ENCODE measurements at places on chromosomes 13 and 19. TPM values are rescaled to one million over a fixed set of nuclear protein-coding genes. Genes with fewer than 3 reads are reported as not detected.

Gene CCL25
- not detected for total RNA-seq

Gene CYP2S1
- 1.4 TPM for total RNA-seq

Gene NCAN
- not detected for total RNA-seq

DNA sequence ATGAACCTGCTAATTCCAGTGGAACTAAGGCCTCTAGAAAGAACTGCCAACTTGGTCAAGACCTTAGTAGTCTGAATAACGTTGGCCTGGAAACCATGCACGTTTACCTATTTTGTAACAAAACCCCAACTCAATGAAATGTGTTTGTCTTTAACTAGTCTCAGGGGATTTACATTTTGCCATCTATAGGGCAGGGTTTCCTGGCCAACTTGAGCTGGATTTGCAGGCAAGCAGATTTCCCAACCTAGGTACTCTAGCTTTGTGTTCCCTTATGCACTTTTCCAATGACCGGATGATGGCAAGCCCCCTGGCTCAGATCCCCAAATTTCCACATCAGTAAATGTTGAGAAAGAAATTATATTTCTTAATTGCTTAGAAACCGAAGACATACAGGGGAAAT lies 114.5 kb downstream of the IRS2 start:
- no peak for DNase-seq

DNA sequence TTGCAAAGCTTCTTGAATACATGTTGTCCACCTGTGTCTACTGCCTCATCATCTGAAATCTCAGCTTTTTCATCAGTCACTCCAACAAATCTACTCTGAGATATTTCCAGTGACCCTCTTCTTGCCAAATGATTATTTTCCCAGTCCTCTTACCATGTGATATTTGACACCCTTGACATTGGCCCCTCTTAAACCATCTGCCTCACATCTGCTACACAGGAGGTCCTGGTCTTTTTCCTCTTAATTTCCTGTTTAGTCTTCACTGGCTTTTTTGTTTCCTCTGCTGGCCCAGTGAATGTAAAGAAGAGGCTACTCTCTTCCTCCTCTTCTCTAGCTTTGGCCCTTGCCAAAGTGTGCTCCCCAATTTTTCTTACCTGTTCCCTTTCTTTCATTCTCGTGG lies 218.7 kb downstream of the DNAJC15 start:
- DNase-seq: no peak

GRCh38 chr19:50000841-50001557 lies 24.2 kb downstream of the VRK3 start:
- DNase-seq: no peak

DNA sequence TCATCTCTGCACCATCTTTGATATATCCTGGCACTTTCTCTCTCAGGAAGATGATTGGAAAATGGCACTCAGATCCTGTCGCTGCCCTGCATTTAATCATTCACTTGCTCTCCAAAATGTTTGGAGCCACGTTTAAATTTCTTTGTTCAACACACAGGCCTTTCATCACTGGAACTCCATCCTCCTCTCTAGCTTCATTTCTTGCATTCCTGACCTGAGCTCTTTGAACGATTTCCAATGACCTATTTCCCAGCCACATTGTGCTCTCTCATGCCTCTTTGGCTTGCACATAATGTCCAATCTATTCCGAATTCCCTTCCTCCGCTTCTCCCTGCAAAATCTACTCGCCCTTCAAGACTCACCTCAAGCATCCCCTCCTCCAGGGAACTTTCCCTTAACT lies 287.4 kb upstream of the NBEA start:
- DNase-seq: no peak

GRCh38 chr19:10011974-10012373 lies 1.3 kb upstream of the RDH8 start:
- no peak for DNase-seq

DNA sequence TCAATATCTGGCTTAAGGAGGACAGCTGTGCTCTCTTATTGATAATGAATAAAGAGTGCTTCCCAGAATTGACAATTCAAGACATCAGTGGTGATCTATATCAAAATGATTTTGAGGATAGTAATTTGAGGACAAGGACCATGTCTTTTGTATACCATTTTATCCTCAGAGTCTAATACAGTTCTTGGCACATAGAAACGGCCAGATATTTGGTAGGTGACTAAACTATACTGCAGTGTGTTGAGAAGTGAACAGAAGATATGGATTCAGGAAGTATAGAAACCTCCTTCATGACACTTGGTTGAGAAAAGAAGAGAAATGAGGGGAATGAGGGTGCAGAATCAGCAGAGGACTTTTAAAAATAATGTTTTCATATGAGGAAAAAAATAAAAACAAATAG lies 16.1 kb upstream of the LMO7 start:
- no peak for DNase-seq

DNA sequence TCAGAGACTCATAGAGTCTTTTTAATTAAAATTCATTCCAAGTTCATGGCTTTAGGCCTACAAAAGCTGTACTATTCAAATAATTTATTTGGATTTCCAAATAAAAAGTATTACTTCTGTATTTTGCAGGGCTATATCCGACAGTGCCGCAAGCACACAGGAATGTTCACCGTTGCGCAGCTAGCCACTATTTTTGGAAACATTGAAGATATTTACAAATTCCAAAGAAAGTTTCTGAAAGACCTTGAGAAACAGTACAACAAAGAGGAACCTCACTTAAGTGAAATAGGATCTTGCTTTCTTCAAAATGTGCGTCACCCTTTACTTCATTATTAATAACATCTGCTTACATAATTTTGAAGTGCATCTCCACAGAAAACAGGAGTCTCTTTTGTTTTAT lies 20.5 kb upstream of the C1QTNF9 start:
- no peak for DNase-seq

DNA sequence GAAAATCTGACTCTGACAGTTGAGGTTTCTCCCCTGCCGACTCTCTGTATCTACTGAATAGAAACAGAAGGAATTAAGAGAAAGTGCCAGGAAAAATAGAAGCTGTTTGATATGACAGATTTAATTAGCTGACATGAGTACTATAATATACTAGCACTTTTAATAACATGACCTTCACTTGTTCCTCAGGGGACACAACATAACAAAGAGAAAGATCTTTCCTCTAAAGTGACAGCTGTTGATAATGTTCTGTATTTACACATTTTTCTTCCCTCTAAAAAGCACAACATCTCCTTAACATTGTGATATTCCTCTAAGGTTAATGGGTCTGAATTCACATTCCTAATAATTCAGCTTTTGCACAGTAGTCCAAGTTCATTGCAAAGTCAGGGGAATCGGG lies 1136.0 kb downstream of the PCDH17 start:
- no peak for DNase-seq

GRCh38 chr13:37682496-37682895 lies 83.9 kb upstream of the POSTN start:
- DNase-seq: no peak

DNA sequence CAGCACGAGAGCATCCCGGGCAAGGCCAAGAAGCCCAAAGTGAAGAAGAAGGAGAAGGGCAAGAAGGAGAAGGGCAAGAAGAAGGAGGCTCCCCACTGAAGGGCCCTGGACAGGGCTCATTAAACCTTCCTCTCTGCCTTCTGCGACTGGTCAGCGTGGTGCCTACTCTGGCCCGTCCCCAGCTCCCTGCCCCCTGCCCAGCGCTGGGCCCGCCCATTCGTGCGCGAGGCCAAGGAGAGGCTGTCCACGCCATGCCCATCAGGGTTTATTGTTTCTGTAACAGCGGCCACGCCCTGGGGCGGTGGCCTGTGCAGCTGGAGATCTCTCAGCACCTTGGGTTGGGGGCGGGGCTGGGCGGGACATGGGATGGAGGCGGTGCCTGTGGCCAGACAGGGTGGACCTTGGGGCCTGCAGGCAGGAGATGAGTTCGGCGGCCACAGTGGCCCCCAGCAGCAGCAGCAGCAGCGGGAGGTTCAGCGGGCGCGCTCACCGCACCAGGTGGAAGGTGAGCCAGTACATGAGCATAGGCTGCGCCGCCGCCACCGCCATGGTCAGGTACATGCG lies 897 bp downstream of the C19orf33 start:
- peak; percentile 81 for DNase-seq

DNA sequence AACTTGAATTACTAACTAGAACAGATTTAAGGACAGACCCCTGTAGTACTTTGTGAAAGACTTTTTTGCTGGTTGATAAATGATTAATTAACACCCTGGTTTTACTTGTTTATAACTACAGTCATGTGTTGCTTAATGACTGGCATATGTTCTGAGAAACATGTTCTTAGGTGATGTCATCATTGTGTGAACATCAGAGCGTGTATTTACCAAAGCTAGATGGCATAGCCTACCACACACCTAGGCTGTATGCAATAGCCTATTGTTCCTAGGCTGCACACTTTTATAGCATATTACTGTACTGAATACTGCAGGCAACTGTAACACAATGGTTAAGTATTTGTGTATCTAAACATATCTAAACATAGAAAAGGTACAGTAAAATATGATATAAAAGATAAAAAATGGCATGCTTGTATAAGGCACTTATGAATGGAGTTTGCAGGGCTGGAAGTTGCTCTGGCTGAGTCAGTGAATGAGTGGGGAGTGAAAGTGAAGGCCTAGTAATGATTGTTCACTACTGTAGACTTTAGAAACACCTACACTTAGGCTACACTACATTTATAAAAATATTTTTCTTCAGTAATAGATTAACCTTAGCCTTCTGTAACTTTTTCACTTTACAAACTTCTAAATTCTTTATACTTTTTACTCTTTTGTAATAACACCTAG lies 260.3 kb downstream of the KCNRG start:
- no peak for DNase-seq

DNA sequence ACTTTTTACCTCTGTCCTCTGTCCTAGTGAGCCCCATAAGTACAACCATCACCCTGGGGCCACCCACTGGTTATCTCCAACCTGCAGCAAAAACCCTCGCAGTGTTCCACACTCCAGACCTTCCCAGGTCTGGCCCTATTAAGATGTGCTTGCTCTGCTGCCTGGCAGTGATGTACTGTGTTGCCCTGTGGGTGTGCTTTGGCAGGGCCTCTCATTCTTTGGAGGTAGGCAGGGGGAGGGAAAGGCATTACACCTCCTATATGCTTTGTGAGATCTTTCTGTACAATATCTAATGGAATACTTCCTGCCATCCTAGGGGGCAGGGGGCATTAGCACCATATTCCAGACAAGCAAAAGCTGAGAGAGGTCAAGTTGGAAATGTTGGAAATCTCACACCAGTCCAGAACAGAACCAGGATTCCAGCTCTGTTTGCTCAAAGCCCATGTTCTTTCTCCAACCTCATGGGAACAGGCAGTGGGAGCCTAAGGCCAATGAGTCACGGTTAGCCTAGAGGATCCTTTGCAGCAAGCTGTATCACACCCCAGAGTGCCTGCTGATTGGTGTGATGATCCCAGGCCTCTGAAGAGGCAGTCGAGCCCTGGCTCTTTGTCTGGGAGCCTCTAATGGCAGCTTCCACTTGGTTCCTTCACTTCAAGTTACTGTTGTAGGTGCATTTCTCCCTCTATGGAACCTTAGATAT lies 59.7 kb upstream of the UBL3 start:
- no peak for DNase-seq

DNA sequence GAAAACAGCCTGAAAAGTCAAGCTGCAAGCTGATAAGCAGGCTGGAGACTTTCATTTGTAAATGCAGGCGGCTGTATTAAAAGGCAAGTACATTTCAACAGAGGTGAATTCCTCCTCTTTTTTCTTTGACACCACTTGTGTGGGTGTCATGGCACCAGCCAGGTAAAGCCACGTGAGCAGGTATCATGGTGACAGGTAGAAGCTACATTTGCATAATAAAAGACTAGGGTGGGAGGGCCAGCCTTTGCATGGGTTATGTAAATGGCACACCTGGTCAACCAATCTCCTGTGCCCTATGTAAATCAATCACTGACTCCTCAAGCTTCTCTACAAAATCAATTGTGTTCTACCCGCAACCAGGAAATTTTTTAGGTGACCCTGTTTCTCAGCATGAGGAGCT lies 68.2 kb downstream of the ZNF100 start:
- no peak for DNase-seq

- DNase-seq: no peak
Observed at GRCh38 chr13:32851083-32852069, 164.8 kb upstream of the KL start.

DNA sequence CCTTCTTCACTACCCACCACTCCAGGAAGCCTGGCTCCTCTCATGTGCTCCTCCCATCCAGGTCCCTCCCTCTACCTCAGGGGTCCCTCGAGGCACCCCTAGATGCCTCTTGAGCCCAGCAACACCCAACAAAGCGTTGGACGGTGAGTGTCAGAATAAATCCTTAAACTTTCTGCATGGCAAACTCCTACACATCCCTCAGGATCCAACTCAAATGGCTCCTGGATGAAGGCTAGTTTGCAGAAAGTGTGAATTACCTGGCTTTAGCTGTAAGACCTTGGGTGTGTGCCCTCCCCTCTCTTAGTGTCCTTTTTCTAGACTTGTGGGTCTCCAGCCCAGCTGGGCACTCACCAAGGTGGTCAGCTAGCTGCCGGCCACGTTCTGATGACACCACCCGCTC lies 5.4 kb downstream of the MPV17L2 start:
- no peak for DNase-seq

- DNase-seq: peak; percentile 60
Observed at GRCh38 chr13:99281811-99282263, 23.7 kb upstream of the GPR18 start.

DNA sequence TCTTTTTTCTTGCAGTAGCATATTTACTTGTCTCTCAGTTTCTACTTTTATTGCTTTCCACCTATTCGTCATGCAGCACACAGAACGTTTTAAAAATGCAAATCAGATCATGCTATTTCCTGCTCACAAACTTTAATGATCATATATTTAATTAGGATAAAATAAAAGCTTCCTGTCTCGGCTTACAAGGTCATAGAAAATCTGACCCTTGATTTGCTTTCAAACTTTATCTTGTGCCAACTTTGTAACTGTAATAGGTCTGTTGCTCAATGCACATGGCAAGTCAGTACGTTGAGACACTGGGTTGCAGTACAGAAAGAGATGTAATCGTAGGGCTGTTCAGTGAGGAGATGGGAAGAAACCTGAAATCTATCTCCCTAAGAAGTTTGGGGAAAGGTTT lies 95.6 kb upstream of the CSNK1A1L start:
- DNase-seq: no peak

DNA sequence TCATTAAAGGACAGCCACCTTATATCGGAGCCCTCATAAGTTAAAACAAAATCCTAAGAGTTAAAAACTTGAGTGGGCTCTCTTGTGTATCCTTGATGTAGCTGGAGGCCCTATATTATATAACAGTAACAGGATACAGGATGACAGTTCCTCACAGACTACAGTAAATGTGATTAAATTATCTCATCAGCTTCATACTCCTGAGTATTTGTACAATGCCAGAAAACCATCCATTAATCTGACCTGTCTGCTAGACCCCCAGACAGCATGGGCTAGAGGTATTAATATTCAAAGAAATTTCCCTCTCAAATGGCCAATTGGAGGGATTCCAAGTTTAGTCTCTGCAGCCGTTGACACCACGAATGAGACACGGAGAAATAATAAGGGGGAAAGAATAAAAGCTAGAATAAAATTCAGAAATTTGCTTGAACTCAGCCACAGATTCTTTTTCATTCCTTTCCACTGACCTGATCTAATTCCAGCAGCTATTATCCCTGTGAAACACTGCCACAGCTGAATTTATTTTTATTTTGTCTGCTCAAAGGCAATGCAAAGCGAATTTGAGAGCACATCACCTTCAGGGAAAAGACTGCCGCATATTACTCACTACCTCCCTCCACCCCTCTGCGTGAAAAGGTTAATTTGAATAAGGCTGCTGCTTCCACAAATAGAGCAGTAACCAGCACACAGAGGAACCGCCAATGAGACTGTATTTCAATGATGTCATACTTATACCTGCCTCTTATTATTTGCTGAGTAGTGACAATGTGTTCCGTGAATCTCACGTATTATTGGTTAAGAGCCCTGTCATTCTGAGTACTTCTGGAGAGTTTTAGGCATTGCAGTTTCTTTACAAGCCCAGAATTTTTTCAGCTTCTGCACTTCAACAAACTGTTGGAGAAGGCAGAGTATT lies 155.9 kb upstream of the KLF12 start:
- no peak for DNase-seq

Measured in liver (tissue), 10 donors.